ENCODE measurements at places on chromosomes 3 and 15.

GRCh38 chr15:58139989-58140522 is 1.9 kb downstream of the AQP9 start:
- DNase-seq = no peak

- DNase-seq = no peak
Observed at GRCh38 chr3:127254033-127254644, 33.7 kb downstream of the PRR20G start.

GRCh38 chr3:155233213-155233612 is 60.3 kb downstream of the STRIT1 start:
- no peak for DNase-seq

DNA sequence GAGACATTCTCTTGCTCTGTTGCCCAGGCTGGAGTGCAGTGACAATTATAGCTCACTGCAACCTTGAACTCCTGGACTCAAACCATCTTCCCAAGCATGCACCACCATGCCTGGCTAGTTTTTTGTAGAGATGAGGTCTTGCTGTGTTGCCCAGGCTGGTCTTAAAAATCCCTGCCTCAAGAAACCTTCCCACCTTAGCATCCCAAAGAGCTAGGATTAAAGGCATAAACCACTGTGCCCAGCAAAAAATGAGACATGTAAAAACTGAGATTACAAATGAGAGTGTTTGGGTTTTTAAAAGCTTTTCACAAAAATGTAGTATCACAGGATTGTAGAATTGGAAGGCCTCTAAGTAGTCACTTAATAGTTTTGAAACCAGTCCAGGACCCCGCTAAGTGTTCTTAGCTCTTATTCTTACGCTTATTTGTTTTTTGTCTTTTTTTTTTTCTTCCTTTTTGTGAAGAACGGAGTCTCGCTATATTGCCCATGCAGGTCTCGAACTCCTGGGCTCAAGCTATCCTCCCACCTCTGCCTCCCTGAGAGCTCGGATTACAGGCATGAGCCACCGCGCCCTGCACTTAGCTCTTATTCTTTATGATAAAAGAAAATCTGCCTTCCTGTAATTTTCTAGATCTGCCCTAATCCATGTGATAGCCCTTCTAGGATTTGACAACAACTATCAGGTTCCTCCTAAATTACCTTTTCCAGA is 31.5 kb downstream of the KLHL18 start:
- no peak for DNase-seq

DNA sequence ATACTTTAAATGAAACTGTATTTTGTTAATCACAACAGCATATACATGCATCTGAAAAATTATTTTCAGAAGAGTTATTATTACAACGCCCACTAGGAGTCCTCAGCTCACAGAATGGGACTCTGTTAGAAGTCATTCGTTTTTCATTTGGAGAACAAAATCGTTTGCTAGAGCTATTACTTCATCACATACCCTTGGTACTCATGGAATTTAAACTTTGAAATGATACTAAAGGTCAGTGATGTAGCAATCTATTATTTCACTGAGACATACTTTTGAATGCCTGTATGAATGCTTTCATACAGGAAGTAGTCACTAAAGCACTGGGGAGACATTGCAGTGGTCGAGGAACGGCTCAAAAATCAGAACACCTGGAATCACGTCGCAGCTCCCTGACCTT is 198.1 kb downstream of the MBNL1 start:
- peak; percentile 46 for DNase-seq

DNA sequence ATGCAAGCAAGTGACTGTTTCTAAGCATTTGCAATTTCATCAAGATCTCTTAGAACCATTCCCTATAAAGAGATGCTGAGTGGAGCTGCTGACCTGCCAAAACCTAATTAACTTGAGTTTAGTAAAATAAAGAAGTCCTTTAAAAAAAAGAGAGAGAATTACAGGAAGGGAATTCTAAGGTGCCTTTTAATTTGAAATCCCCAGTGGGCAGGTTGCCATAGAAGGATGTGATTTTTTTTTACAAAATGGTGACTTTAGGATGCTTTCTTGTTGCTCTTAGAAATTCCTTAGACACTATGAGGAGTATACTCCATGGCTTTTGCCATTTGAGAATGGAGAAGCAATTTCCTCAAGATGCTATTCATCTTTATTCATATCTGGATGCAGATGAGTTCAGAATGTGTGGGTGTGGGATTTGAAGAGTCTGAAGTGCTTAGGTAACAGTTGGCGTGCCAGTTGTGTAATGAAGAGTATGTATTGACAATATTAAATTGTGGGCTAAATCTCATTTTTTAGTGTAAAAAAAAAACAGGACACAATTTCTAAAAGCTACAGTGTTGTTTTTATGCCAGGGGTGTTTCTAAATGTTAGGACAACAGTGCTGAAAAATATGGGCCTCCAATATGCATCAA is 13.6 kb downstream of the LRRC3B start:
- no peak for DNase-seq

DNA sequence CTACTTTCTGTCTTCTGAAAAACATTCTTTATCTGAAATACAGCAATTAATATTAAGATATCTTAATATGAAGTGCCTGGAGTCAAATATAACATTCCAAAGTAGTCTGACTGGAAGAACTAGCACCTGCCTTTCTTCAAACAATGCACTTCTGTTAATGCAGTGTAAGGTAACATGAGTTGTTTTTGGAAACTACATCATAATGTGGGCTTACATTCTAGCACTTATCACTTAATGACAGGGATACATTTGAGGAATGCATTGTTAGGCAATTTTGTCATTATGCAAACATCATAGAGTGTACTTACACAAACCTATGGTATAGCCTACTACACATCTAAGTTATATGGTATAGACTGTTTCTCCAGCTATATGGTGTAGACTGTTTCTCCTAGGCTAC is 49.2 kb downstream of the SLC15A2 start:
- DNase-seq = no peak

DNA sequence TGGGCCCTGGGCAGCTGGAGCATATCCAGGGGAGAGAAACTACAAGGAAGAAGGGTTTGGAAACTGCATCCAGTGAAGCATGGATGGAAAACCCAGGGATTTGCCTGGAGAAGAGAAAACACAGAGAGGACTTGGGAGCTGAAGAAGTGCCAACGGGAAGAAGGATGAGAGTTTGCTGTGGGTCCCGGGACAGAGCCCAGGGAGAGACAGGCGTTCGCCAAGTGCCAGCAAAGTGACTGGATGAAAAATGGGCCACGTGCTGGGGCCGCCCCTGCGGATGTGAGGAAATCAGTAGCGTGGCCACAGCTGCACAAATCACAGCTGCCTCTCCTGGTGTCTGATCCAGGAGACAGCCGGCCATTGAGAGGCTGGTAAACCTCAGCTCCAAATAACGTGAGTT is 70.4 kb downstream of the HES1 start:
- DNase-seq = no peak

- DNase-seq = no peak
Observed at GRCh38 chr3:157824281-157824680, 281.9 kb downstream of the SHOX2 start.

Data from A549 (cell line).